Activated naive CD4-positive, alpha-beta T cell (primary cell): ENCODE measurements at places on chromosomes 1 and 21.

- DNase-seq: no peak
Observed at GRCh38 chr1:205800981-205801703, 11.9 kb downstream of the SLC41A1 start.

DNA sequence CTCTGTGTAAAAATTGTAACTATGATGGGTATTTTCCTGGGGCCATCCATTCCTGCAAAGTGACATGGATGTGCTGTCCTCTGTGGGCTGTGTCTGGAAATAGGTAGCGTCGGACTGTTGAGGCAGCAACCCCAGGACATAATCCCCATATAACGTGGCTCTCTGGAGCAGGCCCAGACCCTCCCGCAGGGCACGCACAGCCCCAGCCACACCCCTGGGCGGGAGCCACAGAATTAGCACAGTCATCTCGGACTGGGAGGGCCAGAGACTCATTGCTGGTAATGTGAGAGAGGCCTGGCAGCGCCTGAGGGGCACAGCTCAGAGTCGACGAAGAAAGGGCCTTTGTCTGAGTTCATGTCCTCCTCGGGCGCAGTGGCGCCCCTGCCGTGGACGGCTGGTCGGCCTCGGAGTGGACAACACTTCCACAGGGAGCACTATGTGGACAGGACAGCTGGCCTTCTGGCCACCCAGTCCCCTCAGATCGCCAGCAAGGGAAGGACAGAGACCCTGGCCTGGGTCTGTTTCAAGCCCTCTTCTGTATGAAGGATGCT, 20.1 kb downstream of the SIM2 start:
- no peak for DNase-seq

- DNase-seq: no peak
Observed at GRCh38 chr1:22531251-22531650, 32.0 kb upstream of the EPHA8 start.

DNA sequence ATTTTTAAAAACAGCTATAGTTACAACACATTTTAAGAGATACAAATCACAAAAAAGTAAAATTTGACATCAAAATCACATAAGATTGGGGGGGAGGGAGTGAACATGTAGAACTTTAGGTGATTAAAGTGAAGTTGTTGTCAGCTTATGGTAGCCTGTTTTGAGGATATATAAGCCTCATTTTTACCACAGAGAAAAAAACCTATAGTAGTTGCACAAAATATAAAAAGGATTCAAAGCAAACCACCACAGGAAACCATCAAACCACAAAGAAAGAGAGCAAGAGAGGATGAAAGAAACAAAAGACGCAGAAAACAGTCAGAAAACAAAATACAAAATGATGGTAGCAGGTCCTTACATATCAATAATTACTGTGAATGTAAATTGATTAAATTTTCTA, 291.9 kb upstream of the DEPDC1 start:
- no peak for DNase-seq

- no peak for DNase-seq
Observed at GRCh38 chr1:193545171-193545570, 358.8 kb upstream of the B3GALT2 start.

DNA sequence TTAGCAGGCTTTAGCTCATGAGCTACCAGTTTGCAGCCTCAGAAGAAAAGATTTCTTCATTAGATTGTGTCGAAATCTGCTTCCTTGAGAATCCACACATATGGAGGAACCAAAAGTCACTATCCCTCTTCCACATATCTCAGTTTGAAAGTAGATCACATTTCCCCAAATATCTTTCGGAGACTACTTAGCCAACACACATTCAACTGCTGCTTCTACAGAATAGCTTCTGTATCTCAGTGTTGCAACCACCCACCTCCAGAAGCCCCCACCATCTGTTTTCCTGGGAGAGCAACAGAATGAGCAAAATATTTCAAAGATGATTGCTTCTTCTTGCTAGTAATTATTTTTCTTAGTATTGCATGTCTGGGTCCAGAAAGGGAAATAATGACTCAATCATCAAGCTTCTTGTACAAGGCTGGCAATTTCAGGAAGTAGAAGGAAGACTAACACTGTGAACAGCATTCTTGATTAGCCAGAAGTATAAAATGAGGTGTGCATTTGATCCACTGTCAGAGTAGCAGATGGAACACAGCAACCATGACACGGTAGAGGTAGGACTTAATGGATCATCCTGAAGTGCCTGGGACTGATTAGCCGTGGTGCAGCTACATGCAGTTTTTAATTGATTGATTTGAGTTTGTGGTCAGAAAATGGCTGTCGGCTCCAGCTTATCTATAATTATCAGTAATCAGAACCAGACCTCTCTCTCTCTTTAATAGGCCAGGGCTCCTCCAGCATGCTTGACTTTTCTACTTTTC, 24.9 kb downstream of the ZC3H11B start:
- no peak for DNase-seq

DNA sequence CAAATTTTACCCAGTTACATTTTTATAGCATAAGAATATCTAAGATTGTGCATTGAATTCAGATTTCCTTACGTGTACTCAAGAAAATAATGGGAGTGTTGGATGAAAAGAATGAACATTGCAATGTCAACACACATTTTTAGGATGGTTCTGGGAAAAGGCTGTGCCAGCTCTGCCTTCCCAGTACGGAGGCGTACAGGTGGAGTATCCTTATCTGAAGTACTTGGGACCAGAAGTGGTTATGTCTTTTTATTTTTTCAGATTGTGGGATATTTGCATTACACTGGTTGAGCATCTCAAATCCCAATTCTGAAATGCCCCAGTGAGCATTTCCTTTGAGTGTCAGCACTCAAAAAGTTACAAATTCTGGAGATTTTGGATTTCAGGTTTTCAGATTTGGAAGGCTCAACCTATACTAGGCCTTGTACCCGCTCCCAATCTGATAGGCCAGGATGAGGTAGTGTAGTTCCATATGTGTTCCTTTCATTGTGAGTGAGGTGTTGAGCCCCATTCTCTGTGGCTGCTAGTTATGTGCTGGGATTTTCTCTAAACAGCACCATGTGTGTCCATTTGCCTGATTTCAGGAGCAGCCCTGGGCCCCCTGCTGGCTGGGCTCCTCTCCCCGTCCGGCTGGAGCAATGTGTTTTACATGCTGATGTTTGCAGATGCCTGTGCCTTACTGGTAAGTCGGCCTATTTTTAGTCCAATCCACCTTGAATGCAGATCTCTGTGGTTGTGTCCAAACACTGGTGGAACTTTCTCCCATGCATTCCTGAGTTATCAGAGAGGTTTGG, 60.8 kb downstream of the SLC37A1 start:
- no peak for DNase-seq
